ENCODE measurements at places on chromosomes 12 and 14.

GRCh38 chr14:58815161-58815701, 177.5 kb downstream of the DACT1 start:
- H3K27ac ChIP-seq: no peak overlapping the region
- H3K27me3 ChIP-seq: no peaks in the 10 kb centered on the region
- DNase-seq: no peak
- H3K4me3 ChIP-seq: no peak overlapping the region
- H3K36me3 ChIP-seq: no peaks in the 10 kb centered on the region

- H3K27ac ChIP-seq: no peak overlapping the region
- no peaks in the 10 kb centered on the region for H3K27me3 ChIP-seq
- H3K4me3 ChIP-seq: no peak overlapping the region
These were observed 82.5 kb upstream of the ARID2 start for GRCh38 chr12:45646851-45647581.

- H3K27me3 ChIP-seq: peaks cover 6% of the 10 kb centered on the region
- H3K4me1 ChIP-seq: no peaks in the 10 kb centered on the region
These were observed 4.8 kb downstream of the CRACR2A start for GRCh38 chr12:3747976-3748619.

DNA sequence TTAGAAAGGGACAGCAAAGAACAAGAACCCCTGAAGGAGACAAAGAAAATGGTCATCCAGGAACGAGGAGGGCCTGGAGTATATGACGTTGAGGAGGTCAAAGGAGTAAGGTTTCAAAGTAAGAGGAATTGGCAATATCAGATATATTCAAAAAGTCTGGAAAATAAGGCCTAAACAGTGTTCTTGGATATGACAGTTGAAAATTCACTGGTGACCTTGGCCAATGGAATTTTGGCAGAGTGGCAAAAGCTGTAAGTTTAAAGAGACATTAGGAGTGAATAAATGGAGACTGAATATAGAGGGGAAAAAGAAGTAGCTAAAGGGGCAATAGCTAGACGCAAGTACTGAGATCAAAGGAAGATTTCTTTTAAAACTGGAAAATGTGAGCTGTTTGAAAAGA, 4.1 kb upstream of the ACTN1 start:
- H3K27ac ChIP-seq: no peak overlapping the region
- H3K27me3 ChIP-seq: no peaks in the 10 kb centered on the region
- no peak overlapping the region for H3K4me3 ChIP-seq
- no peaks in the 10 kb centered on the region for H3K36me3 ChIP-seq
- H3K4me1 ChIP-seq: no peaks in the 10 kb centered on the region
- no peak for DNase-seq

DNA sequence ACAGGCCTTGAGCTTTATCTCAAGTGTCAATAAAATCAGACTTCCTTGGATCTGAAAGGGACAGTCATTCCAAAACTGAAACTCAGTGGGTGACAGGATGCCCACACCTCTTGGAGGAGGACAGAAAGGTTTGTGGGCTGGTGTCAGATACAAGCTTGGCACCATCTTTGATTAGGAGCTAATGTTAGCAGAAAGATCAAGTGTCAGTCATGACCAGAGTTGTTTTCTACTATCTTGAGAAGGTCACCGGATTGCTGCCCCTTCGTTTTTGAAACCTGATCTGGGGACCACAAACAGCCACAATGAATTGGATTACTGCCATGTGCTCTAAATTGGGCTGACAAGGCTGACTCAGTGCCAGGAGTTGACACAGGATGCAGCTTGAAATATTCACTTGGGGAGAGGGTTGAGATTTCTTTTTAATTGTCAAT, 88.3 kb downstream of the OTOGL start:
- DNase-seq: no peak
- H3K4me1 ChIP-seq: no peaks in the 10 kb centered on the region
- peak overlapping the region; percentile 71 for H3K27ac ChIP-seq
- no peaks in the 10 kb centered on the region for H3K36me3 ChIP-seq
- H3K4me3 ChIP-seq: no peak overlapping the region

- H3K4me3 ChIP-seq: no peak overlapping the region
- H3K4me1 ChIP-seq: no peaks in the 10 kb centered on the region
- H3K36me3 ChIP-seq: no peaks in the 10 kb centered on the region
- no peaks in the 10 kb centered on the region for H3K27me3 ChIP-seq
- DNase-seq: no peak
- H3K27ac ChIP-seq: no peak overlapping the region
These were observed 441.9 kb upstream of the MGAT4C start for GRCh38 chr12:86697916-86698640.

GRCh38 chr14:74973003-74973653, 17.7 kb upstream of the PGF start:
- peak; percentile 54 for DNase-seq
- no peaks in the 10 kb centered on the region for H3K36me3 ChIP-seq
- H3K27ac ChIP-seq: no peak overlapping the region
- no peaks in the 10 kb centered on the region for H3K4me1 ChIP-seq

DNA sequence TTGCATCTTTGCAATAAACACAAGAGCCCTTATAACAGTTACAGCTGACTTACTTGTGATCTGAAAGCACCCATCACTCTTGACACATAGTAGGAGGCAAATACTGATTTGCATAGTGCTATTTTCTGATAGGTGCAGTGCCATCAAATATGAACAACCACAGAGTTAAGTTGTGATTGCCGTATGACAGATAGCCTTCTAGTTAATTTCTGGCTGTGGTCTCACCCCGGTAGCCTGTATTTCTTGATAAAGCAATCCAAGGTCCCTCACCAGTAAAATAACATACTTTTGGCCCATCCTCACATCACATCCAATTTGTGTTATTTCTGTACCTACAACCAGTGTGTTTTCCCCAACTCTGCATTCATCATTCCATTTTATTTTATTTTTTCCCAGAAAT, 23.3 kb upstream of the STYK1 start:
- no peak overlapping the region for H3K27ac ChIP-seq
- no peaks in the 10 kb centered on the region for H3K36me3 ChIP-seq
- no peak for DNase-seq
- H3K4me1 ChIP-seq: no peaks in the 10 kb centered on the region

GRCh38 chr12:1916371-1917171, 1.9 kb downstream of the CACNA2D4 start:
- peak; percentile 32 for DNase-seq
- peaks cover 19% of the 10 kb centered on the region for H3K4me1 ChIP-seq
- H3K27ac ChIP-seq: no peak overlapping the region
- no peaks in the 10 kb centered on the region for H3K27me3 ChIP-seq

- DNase-seq: peak; percentile 39
- H3K27ac ChIP-seq: no peak overlapping the region
- H3K36me3 ChIP-seq: no peaks in the 10 kb centered on the region
These were observed 151.8 kb downstream of the KIF26A start for GRCh38 chr14:104290058-104290667.

- no peak overlapping the region for H3K4me3 ChIP-seq
- H3K36me3 ChIP-seq: no peaks in the 10 kb centered on the region
- no peaks in the 10 kb centered on the region for H3K4me1 ChIP-seq
- H3K27ac ChIP-seq: no peak overlapping the region
- peak; percentile 68 for DNase-seq
These were observed 26.0 kb downstream of the ASPG start for GRCh38 chr14:104111301-104112112.

- H3K36me3 ChIP-seq: no peaks in the 10 kb centered on the region
- no peak for DNase-seq
- no peak overlapping the region for H3K27ac ChIP-seq
- no peaks in the 10 kb centered on the region for H3K4me1 ChIP-seq
- no peak overlapping the region for H3K4me3 ChIP-seq
These were observed 68.7 kb downstream of the RPAP3 start for GRCh38 chr12:47636908-47637780.

- H3K27me3 ChIP-seq: no peaks in the 10 kb centered on the region
- no peak overlapping the region for H3K4me3 ChIP-seq
- H3K4me1 ChIP-seq: no peaks in the 10 kb centered on the region
- no peaks in the 10 kb centered on the region for H3K36me3 ChIP-seq
- H3K27ac ChIP-seq: no peak overlapping the region
- peak; percentile 9 for DNase-seq
These were observed 381.8 kb downstream of the BTG1 start for GRCh38 chr12:91763654-91764370.

- H3K4me1 ChIP-seq: no peaks in the 10 kb centered on the region
- H3K4me3 ChIP-seq: no peak overlapping the region
- H3K27ac ChIP-seq: no peak overlapping the region
- no peaks in the 10 kb centered on the region for H3K27me3 ChIP-seq
These were observed 172.3 kb downstream of the NDUFA12 start for GRCh38 chr12:94831081-94831751.

DNA sequence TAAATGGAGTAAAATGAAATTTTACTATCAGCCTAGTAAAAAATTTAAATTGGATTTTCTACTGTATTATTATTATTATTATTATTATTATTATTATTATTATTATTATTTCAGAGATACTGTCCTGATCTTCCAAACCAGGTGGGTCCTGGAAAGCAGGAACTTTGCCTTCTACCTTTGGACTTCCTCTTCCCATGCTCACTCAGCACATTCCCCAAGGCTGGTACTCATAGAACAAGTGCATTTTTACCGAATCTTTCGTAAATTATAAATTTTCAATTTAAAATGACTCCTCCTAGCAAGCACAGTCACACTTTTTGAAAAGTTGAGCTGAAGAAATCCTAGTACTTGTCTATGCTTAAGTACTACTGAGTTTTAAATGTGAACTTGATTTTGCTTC, 29.7 kb downstream of the BHLHE41 start:
- DNase-seq: no peak
- no peaks in the 10 kb centered on the region for H3K4me1 ChIP-seq
- H3K27ac ChIP-seq: no peak overlapping the region
- H3K36me3 ChIP-seq: no peaks in the 10 kb centered on the region
- no peaks in the 10 kb centered on the region for H3K27me3 ChIP-seq

DNA sequence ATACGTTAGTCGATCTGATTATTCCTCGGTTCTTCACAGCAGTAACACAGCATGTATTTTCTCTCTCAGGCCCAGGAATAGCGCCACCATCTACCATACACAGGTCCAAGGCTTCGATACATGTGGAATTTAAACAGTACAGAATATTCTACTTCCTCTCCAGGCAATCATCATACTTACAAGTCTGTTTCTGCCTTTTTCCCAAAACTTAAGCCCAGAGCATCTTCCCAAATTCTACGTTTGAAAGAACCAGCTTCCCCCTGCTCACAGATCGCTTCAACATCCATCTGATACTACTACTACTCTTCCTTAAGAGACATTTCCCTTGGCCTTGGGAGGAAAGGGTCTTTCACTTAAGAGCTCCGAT, 626 bp downstream of the TXNDC16 start:
- H3K4me1 ChIP-seq: peaks cover 29% of the 10 kb centered on the region
- H3K36me3 ChIP-seq: no peaks in the 10 kb centered on the region
- DNase-seq: peak; percentile 28
- peak overlapping the region; percentile 87 for H3K27ac ChIP-seq
- peak overlapping the region; percentile 96 for H3K4me3 ChIP-seq
- no peaks in the 10 kb centered on the region for H3K27me3 ChIP-seq

DNA sequence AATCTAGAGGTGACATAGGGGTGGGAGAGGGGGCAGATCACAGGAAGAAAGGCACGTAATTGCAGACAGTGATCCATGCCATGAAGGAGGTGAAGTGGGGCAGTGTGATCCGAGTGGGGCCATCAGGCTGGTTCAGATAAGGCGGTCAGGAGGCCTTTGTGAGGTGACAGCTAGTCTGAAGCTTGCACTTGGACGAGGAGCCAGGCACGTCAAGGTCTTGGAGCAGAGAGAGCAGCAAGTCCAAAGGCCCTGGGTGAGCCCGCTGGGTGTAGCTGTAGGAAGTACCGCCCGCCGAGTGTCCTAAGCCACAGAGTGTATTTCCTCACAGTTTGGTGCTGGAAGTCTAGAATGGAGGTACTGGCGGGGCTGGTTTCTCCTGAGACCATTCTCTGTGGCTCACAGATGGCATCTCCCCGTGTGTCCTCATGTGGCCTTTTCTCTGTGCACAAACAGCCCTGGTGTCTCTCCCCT, 23.6 kb downstream of the RHOF start:
- no peak overlapping the region for H3K4me3 ChIP-seq
- DNase-seq: no peak
- peaks cover 8% of the 10 kb centered on the region for H3K4me1 ChIP-seq
- no peaks in the 10 kb centered on the region for H3K27me3 ChIP-seq
- no peak overlapping the region for H3K27ac ChIP-seq

GRCh38 chr12:765840-766239, 13.5 kb downstream of the WNK1 start:
- H3K4me3 ChIP-seq: no peak overlapping the region
- no peak overlapping the region for H3K27ac ChIP-seq
- H3K36me3 ChIP-seq: peaks cover 10% of the 10 kb centered on the region

GRCh38 chr14:34912182-34912581, 37.0 kb upstream of the BAZ1A start:
- DNase-seq: no peak
- H3K27ac ChIP-seq: no peak overlapping the region
- no peaks in the 10 kb centered on the region for H3K36me3 ChIP-seq
- H3K27me3 ChIP-seq: no peaks in the 10 kb centered on the region
- H3K4me1 ChIP-seq: no peaks in the 10 kb centered on the region

DNA sequence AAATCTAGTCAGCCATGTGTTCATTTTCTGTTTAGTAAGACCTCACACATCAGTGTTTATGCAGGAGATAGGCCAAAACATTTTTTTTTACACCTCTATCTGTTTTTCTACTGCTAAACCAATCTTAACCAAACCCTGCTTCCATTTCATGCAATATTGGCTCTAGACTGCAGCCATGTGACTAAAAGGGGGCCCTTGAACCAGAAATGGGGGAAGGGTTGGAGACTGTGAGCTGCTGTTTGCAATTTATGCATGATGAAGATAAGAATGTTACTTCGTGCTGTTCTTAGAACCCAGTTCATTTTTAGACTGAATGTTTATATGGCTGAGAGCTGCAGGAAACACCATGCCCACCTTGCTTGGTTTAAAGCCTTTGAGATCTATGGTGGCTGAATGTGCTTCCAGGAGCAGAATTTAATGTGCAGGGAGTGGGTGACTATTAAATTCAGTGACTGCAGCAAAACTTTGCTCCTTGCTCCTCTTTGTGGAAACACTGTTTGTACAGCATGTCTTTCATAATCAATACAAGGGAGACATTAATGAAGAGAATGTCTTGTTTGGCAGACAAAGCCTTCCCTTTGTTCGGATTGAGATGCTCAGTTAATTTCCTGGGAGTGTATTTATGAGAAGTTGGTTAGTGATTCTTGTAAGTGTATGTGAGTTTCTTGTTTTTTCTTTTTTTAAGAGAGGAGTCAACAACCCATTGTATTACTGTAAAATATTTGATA, 53.6 kb downstream of the CHST11 start:
- no peak overlapping the region for H3K27ac ChIP-seq
- H3K4me3 ChIP-seq: no peak overlapping the region

- no peak overlapping the region for H3K27ac ChIP-seq
- DNase-seq: no peak
- no peaks in the 10 kb centered on the region for H3K27me3 ChIP-seq
- no peaks in the 10 kb centered on the region for H3K36me3 ChIP-seq
These were observed 11.1 kb upstream of the ETV6 start for GRCh38 chr12:11638315-11638916.

DNA sequence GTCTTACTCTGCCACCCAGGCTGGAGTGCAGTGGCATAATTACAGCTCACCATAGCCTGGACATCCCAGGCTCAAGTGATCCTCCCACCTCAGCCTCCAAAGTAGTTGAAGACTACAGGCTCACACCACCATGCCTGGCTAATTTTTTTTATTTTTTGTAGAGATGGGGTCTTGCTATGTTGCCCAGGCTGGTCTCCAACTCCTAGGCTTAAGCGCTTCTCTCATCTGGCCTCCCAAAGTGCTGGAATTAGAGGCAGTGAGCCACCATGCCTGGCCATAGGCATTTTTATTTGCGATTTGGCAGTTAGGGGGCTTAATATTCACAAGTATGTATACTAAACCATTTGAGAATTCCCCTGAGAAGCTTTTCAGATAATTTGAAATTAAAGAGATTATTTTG, 19.1 kb downstream of the PNMA1 start:
- H3K4me3 ChIP-seq: no peak overlapping the region
- peaks cover 26% of the 10 kb centered on the region for H3K36me3 ChIP-seq
- H3K4me1 ChIP-seq: no peaks in the 10 kb centered on the region
- H3K27me3 ChIP-seq: no peaks in the 10 kb centered on the region
- no peak overlapping the region for H3K27ac ChIP-seq

Data from left lung (tissue), 14 donors.